ENCODE measurements at places on chromosomes 4 and X. TPM values are rescaled to one million over a fixed set of nuclear protein-coding genes. Genes with fewer than 3 reads are reported as not detected.

- no peak for DNase-seq
These were observed 179.6 kb upstream of the TENM3 start for GRCh38 chr4:182063651-182064050.

DNA sequence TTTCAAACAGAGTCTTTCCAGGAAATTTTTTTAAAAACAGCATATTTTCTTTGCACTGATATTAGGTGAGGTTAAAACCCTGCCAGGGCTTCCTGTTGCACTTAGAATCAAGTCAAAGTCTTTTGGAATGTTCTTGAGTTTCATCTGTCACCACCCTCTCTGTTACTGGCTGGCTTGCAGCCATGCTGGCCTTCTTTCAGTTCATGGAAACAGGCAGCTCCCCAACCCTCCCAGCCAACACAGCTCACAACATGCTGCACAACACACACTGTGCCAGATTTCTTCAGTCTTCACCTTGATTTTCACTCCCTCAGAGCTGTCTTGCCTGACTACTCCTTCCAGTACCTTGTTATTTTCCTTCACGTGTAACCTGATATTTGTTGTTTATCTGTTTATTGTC lies 129.5 kb downstream of the KCNIP4 start:
- no peak for DNase-seq

DNA sequence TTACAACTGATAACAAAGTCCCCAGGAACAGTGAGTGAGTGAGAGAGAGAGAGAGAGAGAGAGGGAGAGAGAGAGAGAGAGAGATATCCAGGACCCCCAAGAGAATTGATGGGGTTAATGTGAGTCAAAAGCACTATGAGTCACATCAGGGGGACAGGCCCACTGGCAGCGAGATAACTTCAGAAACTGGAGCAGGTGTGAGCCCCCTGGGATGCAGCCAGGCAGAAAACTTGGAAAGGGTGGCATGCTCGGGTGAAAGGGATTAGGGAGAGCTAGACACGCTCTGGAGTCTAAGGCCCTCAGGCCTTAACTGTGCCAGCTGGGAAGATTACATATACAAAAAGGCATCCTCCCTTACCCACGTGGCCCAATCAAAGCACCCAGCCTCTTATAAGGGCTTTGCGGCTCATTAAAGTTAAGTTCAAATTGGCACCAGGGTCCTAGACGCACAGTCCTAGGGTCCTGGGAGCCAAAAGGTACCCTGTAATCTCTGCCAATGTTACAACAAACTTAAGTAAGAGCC lies 841 bp downstream of the ACOT9 start:
- no peak for DNase-seq

DNA sequence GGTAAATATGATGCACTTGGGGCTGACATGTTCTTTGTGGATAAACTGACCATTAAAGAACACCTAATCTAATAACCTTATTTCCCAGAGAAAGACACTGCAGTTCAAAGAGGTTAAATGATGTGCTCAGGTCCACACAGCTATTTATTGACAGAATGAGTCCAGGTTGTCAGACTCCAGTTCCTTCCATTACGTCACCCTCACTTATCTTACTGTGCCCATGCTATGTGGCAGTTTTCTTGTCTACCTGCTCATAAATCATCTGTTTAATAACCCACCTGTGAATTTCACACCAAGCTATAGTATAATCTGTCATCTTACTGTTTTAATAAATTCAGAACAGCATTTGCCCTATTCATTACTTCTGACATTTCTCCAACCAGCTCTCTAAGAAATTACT lies 36.7 kb downstream of the QRFPR start:
- DNase-seq: no peak

Gene CBLL2
- not detected for polyA plus RNA-seq

Gene PLAC1
- polyA plus RNA-seq: not detected

Gene AMTN
- not detected for polyA plus RNA-seq

Gene GRIA3
- polyA plus RNA-seq: 0.10 TPM

All from spleen (tissue), 13 donors.